Small intestine (tissue), 16 donors: ENCODE measurements at places on chromosomes 12 and 14.
A peak's percentile ranks its signal among the peaks of the same experiment; 100 is the strongest.

GRCh38 chr14:33696165-33696564, 254.7 kb downstream of the EGLN3 start:
- H3K27ac ChIP-seq: no peak overlapping the region
- H3K4me3 ChIP-seq: no peak overlapping the region
- no peaks in the 10 kb centered on the region for H3K36me3 ChIP-seq
- no peaks in the 10 kb centered on the region for H3K27me3 ChIP-seq

GRCh38 chr12:47268501-47269454, 189.0 kb upstream of the AMIGO2 start:
- no peak overlapping the region for H3K4me3 ChIP-seq
- H3K4me1 ChIP-seq: no peaks in the 10 kb centered on the region
- H3K27ac ChIP-seq: peak overlapping the region; percentile 22
- DNase-seq: no peak

- no peak overlapping the region for H3K4me3 ChIP-seq
- H3K27me3 ChIP-seq: no peaks in the 10 kb centered on the region
- DNase-seq: no peak
- no peaks in the 10 kb centered on the region for H3K4me1 ChIP-seq
- H3K27ac ChIP-seq: no peak overlapping the region
Observed at GRCh38 chr14:105283028-105283427, 17.8 kb downstream of the BRF1 start.

GRCh38 chr14:77306416-77306815, 14.3 kb downstream of the POMT2 start:
- no peaks in the 10 kb centered on the region for H3K4me1 ChIP-seq
- no peaks in the 10 kb centered on the region for H3K27me3 ChIP-seq
- H3K27ac ChIP-seq: peak overlapping the region; percentile 21
- H3K4me3 ChIP-seq: no peak overlapping the region
- no peak for DNase-seq

GRCh38 chr12:46717868-46718267, 107.9 kb downstream of the SLC38A4 start:
- H3K27me3 ChIP-seq: no peaks in the 10 kb centered on the region
- no peaks in the 10 kb centered on the region for H3K36me3 ChIP-seq
- no peaks in the 10 kb centered on the region for H3K4me1 ChIP-seq
- DNase-seq: no peak
- H3K4me3 ChIP-seq: no peak overlapping the region
- H3K27ac ChIP-seq: no peak overlapping the region

DNA sequence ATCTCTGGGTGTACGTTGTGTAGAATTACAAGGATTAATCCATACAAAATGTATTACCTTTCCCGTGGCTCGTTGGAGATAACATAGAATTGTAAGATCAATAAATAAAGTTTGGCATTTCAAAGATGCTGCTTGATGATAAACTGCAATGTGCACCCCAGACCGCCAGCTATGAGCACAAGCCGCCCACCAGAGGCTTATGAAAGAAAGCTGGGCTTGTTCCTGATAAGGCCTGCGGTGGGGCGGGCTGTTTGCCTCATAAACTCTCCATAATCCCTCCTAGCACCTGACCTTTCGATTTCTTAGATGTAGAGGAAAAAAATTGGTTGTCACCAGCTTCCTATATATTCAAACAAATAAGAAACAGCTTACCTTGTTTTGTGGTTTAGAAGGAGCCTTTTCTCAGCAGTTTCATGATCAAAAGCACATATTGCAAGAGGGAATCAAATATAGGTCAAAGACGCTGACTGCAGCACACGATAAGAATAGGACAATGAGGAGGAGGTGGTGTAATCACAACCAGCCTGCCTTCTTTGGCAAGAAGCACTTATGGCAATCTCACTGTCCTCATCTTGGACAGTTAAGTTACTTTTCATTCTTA, 293.6 kb downstream of the RMST start:
- H3K27ac ChIP-seq: no peak overlapping the region
- DNase-seq: no peak
- no peaks in the 10 kb centered on the region for H3K4me1 ChIP-seq
- H3K36me3 ChIP-seq: no peaks in the 10 kb centered on the region

GRCh38 chr12:105445649-105446048, 115.2 kb downstream of the C12orf75 start:
- DNase-seq: peak; percentile 42
- no peak overlapping the region for H3K27ac ChIP-seq
- H3K27me3 ChIP-seq: no peaks in the 10 kb centered on the region
- no peak overlapping the region for H3K4me3 ChIP-seq
- H3K36me3 ChIP-seq: no peaks in the 10 kb centered on the region
- no peaks in the 10 kb centered on the region for H3K4me1 ChIP-seq

GRCh38 chr12:45204757-45205156, 11.1 kb upstream of the ANO6 start:
- no peaks in the 10 kb centered on the region for H3K27me3 ChIP-seq
- peaks cover 6% of the 10 kb centered on the region for H3K4me1 ChIP-seq
- H3K4me3 ChIP-seq: no peak overlapping the region
- DNase-seq: no peak
